PC-9 (cell line): ENCODE measurements at places on chromosomes 6 and 20. TPM values are rescaled to one million over a fixed set of nuclear protein-coding genes. Genes with fewer than 3 reads are reported as not detected.

ADGRF5 gene
- total RNA-seq = 23.1 and 40.0 TPM in 2 replicates

C20orf202 gene
- total RNA-seq = not detected in 2 replicates

C6orf15 gene
- 21.1 and 21.6 TPM in 2 replicates for total RNA-seq

FOXS1 gene
- total RNA-seq = not detected in 2 replicates

CCR6 gene
- not detected in 2 replicates for total RNA-seq

HLA-DPA1 gene
- total RNA-seq = not detected in 2 replicates

SYNGAP1 gene
- total RNA-seq = 13.6 and 17.7 TPM in 2 replicates

ID1 gene
- 74.4 and 164 TPM in 2 replicates for total RNA-seq

E2F1 gene
- 31.5 and 31.6 TPM in 2 replicates for total RNA-seq

MYT1 gene
- total RNA-seq = 0.18 TPM in 1 of 2 replicates, not detected in the other

CLIC5 gene
- 2.0 and 2.1 TPM in 2 replicates for total RNA-seq

FOXC1 gene
- total RNA-seq = 16.2 and 18.6 TPM in 2 replicates

DPPA5 gene
- not detected in 2 replicates for total RNA-seq

MUCL3 gene
- not detected in 2 replicates for total RNA-seq

PTPRT gene
- total RNA-seq = not detected in 2 replicates

OR14J1 gene
- not detected in 2 replicates for total RNA-seq

TTLL9 gene
- 1.5 and 1.8 TPM in 2 replicates for total RNA-seq

DSP gene
- total RNA-seq = 109 and 117 TPM in 2 replicates

ARFGEF3 gene
- 9.9 and 10.0 TPM in 2 replicates for total RNA-seq

CRYBG1 gene
- 42.7 and 49.3 TPM in 2 replicates for total RNA-seq

EGFL8 gene
- 23.3 and 26.0 TPM in 2 replicates for total RNA-seq

MAS1 gene
- not detected in 2 replicates for total RNA-seq

NR2E1 gene
- total RNA-seq = not detected in 2 replicates

DEFB124 gene
- not detected in 2 replicates for total RNA-seq

C6orf141 gene
- total RNA-seq = 12.3 and 21.9 TPM in 2 replicates

FAM217B gene
- 11.7 and 20.2 TPM in 2 replicates for total RNA-seq

GNRH2 gene
- total RNA-seq = 0.65 and 1.1 TPM in 2 replicates

FAM50B gene
- total RNA-seq = 14.3 and 16.3 TPM in 2 replicates

IL20RA gene
- 2.5 and 4.0 TPM in 2 replicates for total RNA-seq

EEF1A2 gene
- 75.2 and 90.2 TPM in 2 replicates for total RNA-seq

GRIK2 gene
- total RNA-seq = 0.43 and 0.61 TPM in 2 replicates

PMEPA1 gene
- total RNA-seq = 163 and 177 TPM in 2 replicates

MLN gene
- not detected in 2 replicates for total RNA-seq

ABCF1 gene
- 64.0 and 73.7 TPM in 2 replicates for total RNA-seq

IPCEF1 gene
- 0.28 and 0.57 TPM in 2 replicates for total RNA-seq

SLC2A10 gene
- 28.6 and 33.6 TPM in 2 replicates for total RNA-seq

PROCR gene
- 5.1 and 7.5 TPM in 2 replicates for total RNA-seq

ZFP64 gene
- 40.3 and 49.8 TPM in 2 replicates for total RNA-seq

MTFR2 gene
- total RNA-seq = 10.5 and 12.6 TPM in 2 replicates

SRSF12 gene
- total RNA-seq = not detected in 2 replicates

BEND3 gene
- 3.4 and 3.8 TPM in 2 replicates for total RNA-seq

CALHM5 gene
- total RNA-seq = not detected in 2 replicates

ARMH2 gene
- total RNA-seq = not detected in 2 replicates

ANKRD66 gene
- total RNA-seq = not detected in 2 replicates

IL17A gene
- total RNA-seq = not detected in 2 replicates

PAK5 gene
- not detected in 2 replicates for total RNA-seq

LY6G6C gene
- 1.2 and 2.1 TPM in 2 replicates for total RNA-seq

EYS gene
- total RNA-seq = not detected in 2 replicates

OPN5 gene
- not detected in 2 replicates for total RNA-seq

NKAIN4 gene
- total RNA-seq = not detected in 2 replicates

OR2B6 gene
- 1.5 and 1.6 TPM in 2 replicates for total RNA-seq

TAGAP gene
- 0.23 TPM in 1 of 2 replicates, not detected in the other for total RNA-seq

SLC12A5 gene
- total RNA-seq = 6.0 and 8.7 TPM in 2 replicates

RHAG gene
- not detected in 2 replicates for total RNA-seq

RAET1G gene
- total RNA-seq = 0.88 TPM in 1 of 2 replicates, not detected in the other

PTPRK gene
- total RNA-seq = 82.5 and 89.3 TPM in 2 replicates
